ENCODE measurements at places on chromosomes 11 and 22.

DNA sequence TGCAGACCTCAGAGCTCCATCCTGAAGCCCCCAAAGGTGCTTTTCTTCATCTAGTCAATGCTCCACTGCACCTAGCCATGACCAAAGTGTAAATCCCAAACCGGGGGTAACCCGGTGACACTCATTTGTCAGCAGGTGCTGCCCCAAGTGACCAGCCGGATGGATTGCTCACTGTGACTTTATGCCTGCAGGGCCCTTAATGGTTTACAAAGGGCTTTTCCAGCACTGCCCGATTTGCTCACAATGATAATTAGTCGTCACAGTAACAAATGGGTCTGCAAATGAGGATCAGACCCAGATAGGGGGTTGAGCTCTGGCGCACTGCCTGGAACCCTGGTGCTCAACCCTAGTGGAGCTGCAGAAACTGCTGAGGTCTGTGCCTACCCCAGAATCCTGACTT lies 45.7 kb upstream of the CD5 start:
- no peak for DNase-seq

DNA sequence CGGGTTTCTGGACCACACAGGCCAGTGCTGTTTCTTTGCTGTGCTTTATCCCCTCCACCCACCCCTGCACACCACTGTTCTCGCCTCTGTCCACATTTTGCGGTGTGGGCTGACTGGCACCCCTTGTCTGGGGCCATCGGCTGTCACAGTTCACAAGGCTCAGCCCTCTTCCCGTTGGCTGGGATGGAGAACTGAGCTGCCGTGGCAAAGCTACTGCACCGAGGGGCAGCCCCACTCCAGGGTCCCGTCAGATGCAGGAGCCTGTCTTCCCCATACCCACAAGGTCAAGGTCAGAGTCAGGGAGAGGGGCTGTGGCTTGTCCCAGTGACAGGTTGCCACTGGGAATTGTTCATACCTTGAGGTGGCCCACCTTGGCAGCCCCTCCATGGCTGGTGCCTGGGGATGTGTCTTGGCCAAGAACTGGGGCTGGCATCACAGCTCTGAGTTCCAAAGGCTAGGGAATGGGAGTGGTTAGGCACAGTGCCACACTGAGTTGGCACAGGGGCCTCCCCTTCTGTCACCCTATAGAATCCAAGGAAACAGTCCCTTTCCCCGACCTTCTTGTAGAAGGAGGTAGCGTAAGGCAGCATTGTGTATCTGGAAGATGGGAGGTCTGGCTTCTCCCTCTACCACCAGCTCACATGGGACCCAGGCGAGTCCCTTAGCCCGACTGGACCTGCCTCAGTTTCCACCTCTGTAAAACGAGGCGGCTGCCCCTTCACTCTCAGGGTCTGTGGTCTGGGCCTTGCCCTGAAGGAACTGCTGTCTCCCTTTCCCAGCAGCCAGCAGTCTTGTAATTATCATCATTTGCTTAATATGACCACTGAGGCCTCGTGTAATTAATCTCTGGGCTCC lies 3.4 kb downstream of the GRK2 start:
- DNase-seq: no peak

DNA sequence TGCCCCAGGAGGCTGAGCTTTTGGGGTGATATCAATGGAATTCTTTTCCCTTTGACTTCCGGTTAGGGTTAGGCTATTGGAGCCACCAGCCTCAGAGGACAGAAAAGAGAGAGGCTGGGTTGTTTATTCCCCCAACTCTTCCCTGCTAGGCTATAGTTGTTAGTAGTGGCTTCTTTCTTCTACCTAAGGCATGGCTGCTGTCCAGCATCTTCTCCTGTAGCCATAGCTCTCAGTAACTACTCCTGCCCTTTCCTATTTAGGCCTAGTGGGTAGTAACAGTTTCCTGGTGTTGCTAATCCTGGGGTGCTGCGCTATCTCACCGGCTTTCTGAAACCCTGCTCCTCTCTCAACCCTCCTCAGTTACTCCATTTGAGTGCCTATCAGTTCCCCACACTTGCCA lies 184.9 kb downstream of the TENM4 start:
- DNase-seq: no peak

- DNase-seq: no peak
Measured at GRCh38 chr11:108218912-108219783, 3.3 kb downstream of the NPAT start.

DNA sequence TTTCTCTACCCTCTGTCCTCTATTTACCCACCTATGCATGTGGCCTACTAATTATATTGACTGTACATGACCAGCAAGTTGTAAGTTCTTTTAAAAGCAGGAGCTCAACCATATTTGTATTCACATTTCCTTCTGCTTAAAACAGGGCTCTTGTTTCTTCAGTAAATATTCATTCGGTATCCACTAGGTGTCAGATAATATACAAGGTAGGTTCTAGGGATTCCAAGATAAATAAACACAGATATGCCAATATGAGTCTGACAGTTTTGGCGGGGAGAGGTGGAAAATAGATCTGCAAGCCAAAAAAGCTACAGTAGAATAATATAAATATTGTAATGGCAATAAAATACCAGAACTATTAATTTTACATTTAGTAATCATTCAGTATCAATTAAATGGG lies 15.3 kb upstream of the RAB30 start:
- DNase-seq: no peak

GRCh38 chr11:59849129-59849528 lies 3.8 kb upstream of the CBLIF start:
- DNase-seq: no peak

- no peak for DNase-seq
Measured at GRCh38 chr11:128613300-128613995, 26.1 kb upstream of the ETS1 start.

- no peak for DNase-seq
Measured at GRCh38 chr11:129281471-129282415, 89.6 kb upstream of the ARHGAP32 start.

DNA sequence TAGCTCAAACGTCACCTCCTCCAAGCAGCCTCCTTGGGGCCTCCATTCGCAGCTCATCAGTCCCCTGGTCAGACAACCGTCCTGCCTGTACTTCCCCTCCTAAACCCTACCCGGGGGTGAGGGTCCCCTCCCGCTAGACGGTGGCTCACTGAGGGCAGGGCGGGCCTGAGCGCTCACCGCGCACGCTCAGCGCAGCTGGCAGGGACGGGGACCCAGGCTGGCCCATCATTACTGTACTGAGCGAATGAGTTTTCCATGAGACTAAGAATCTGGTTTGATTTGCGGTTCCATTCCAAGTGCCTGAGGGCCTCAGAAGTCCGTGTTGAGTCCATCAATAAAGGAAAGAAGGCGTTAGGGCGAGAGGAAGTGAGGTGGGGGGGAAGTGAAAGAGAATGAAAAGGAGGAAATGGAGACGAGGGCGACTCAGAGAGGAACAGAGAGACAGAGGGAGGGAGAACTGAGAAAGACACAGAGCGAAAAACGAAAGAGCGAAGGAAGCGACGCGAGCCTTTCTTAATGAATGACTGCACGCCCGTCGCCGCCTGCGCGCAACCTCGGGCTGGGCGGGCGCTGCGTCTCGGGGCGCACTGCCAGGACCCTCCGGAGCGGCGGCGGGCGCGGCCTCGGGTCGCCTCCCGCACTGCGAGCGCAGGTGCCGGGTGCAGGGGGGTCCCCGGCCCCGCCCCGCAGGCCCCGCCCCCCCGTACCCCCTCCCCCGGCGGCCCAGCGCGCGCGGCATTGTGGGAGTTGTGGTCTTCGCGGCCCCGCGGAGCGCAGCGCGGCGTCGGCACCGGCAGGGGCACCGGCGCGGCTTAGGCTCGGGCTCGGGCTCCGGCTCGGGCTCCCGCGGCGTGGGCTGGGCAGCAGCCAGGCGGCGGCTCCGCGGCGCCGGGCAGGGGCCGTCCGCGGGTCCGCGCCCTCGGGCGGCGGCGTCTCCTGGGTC lies at the start of gene ASPHD2:
TSS of gene ASPHD2 (plus strand) at position 746 of the 943 bp plus-strand sequence. CDS start 4,356 bp downstream, outside the sequence.
- no peak for DNase-seq

DNA sequence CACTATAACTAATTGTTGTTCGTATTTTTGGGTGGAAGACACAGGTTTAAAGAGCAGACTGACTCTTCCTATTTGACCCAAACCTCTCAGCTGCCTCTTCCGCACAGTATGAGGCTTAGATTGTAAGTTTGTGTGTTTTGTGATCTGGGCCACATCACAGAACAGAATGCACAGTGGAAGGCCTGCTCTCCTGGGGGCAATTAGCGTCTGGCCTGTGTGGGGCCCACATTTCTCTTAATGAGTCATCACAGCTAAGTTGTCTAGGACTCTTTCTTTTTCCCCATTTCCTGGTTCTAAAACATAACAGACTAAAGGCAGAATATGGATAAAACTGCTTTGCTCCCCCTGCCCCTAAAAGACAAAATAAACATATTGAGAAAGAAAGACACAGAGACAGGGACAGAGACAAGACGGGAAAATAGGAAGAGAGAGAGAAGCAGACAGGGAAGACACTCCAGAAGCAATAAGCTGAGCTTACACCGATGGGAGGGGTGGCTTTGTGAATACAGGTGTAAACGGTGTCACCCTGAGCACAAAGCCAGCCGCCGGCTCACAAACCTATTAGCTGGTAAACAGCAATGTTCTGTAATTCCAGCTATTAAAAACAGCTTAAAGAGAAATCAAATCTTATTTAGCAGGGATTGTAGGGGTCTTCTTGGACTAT lies 127.4 kb upstream of the OPCML start:
- DNase-seq: no peak

GRCh38 chr11:133198438-133198837 lies 333.9 kb downstream of the OPCML start:
- no peak for DNase-seq

DNA sequence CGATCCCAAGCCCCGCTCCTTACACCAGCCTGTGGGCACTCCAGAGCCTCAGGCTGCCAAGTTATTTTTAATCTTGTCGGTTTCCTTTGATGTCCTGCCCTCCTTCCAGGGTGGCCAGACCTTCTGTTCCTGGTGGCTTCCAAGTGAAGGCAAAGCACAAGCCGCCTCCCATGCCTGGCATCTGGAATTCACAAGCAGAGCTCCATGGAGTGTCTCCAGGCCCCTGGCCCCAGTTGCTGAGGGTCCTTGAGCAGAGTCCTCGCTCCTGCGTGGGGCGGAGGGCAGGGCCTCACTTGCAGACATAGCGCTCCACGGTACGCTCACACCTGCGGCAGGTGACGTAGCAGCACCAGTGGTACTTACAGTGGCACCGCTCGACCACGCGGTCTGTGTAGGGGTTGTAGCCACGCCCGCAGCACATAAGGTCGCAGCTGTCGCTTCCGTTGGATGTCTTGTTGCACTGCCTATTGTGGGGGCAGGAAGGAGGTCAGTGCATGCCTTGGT lies 19.5 kb downstream of the WNT11 start:
- no peak for DNase-seq

DNA sequence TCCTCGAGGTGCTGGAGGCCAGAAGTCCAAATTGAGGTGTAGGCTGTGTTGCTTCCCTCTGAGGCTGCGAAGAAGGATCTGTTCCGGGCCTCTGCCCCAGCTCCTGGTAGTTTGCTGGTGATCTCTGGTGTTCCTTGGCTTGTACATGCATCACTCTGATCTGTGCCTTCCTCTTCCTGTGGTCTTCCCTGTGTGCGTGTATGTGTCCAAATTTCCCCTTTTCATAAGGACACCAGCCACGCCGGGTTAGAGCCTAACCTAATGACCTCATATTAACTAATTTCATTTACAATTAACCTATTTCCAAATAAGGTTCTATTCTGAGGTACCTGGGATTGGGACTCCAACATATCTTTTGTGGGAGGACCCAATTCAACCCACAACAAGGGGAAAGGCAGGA lies 21.5 kb downstream of the RIBC2 start:
- DNase-seq: no peak

DNA sequence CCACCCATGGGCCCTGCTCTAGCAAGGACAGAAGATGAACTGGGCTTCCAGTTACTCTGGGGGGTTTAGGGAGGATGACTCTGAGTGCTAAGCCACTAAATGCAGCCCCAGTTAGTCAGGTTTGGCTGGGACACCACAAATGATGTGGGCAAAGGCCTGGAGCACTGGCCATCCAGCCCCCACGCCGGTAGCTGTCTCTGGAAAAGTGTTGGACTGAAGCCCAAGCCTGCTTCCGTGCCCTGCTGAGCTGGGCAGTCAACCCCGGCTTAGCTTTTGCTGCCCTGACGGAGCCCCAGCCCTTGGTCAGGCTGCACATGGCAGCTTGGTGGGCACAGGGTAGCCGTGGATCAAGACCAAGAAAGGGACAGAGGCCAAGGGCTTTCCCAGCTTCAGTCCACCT lies 5.7 kb upstream of the GSTP1 start:
- no peak for DNase-seq

DNA sequence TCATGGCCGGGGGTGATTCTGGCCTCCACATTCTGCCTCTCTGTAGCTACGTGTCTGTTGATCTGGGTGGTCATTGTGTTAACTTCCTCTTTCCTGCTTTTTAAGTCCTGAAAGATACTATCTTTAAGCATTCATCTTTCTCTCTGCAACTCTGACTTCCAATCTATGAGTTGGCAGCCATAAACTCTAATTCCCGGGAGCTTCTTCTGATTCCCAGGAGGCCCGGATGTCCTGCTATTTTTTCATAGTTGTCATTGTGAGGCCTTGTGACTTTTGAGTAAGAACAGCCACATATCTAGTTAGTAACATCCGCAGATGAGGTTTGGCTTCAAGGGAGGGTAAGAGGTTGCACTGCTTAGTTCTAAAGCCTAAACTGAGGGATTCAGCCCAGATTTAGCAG lies 107.8 kb downstream of the SYN3 start:
- no peak for DNase-seq

Data from NCI-H1048 (cell line).